ENCODE measurements at places on chromosomes 5 and 9.

GRCh38 chr5:96652769-96653454 lies 9.3 kb upstream of the CAST start:
- DNase-seq: no peak

DNA sequence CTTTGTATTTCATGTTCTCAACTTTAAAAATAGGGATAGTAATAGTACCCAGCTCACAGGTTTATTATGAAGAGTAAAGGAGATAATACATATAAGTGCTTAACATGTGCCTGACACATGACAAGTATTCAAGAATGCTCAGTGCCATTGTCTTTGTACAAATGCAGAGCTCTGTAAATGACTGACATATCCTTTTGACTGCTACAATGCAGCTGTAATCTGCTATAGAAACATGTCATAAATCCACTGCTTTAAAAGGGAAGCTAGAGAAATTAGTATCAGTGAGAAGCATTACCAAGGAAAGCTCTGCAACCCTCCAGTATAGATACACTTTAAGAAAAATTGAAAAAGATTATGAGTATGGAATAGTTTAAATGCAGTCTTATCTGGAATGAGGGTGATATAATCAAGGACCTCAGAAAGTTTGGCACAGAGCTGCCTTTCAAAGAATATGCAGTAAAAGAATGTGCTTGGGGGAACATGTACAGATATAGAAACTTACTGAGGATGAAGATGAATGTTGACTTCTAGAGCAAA lies 17.9 kb downstream of the ERAP1 start:
- no peak for DNase-seq

DNA sequence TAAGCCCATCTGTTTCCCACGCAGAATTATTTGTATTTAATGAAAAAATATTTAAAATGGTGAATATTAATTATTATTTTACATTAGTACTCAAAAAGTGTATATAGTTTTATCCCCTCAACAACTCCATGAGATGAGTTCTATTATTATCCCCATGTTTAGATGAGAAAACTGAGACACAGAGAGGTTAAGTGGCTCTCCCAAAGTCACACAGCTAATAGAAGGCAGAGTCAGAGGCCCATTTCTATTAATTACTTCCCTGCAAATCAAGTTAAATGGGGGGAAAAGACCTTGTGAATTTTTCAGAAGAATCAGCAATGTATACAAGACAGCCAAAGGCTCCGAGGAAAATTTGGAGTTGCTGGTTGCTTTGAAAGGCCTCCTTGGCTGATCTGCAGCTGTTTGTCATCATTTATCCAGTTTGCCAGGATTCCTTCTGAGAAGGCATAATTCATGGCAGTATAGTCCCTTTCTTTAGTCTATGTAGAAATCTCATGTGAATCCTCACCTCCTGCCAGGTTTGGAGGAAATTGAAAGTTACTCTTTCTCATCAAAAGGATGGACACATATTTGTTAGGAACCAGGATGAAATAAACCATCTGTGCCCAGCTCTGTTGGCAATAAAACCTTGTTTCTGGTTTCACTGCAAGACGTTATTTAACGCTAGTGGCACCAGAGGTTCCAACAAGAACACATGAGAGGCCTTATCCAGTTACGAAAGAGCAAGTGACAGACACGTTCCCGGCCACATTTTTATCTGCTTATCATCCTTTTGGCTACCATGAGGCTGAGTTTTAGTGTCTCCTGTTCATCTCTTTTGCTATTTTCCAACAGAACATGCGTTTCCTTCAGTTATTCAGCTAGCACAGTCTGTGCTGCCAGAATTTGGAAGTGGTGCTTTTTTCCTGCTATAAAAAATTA lies 621 bp downstream of the FYB1 start:
- DNase-seq: no peak

GRCh38 chr5:173663352-173664153 lies 47.1 kb upstream of the BOD1 start:
- DNase-seq: no peak

GRCh38 chr5:107937204-107937603 lies 266.5 kb upstream of the EFNA5 start:
- DNase-seq: no peak

- DNase-seq: no peak
These were observed 10.7 kb downstream of the SMAD5 start for GRCh38 chr5:136143312-136143711.

DNA sequence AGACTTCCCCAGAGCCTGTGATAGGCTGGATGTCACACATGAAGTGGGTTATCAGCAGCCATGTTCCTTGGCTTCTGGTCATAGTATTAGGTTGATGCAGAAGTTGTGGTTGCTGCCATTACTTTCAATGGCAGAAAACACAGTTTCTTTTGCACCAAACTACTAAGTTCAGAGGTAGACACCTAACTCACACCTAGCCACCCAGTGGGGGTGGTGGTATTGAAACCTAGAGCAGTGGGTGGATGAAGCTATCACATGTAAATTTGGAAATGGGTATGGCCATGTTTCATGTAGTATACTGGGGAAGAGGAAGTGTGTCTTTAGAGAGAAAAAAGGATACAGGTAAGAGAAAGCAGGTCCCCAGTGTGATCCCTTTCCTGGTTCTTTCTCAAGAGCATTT lies 347.9 kb upstream of the SEMA6A start:
- DNase-seq: no peak

DNA sequence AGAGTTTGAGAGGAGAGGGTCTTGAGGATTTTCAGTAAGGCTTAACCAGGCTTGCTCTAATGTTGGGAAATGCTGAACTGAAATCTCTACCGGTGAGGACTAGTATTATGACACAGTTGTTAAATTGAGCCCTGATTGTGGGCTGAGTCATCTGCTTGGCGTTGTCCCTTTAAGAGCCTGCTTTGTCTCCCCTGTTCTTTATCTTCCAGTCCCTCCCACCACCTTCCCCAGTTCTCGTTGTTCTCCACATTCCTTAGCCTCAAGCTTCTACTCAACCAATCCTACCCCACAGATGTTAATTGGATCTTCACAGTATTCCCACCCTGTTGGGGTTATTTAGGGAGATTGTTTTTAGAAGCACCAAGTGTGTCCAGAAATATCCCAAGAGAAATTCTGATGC lies 57.6 kb downstream of the ANKRD55 start:
- no peak for DNase-seq

DNA sequence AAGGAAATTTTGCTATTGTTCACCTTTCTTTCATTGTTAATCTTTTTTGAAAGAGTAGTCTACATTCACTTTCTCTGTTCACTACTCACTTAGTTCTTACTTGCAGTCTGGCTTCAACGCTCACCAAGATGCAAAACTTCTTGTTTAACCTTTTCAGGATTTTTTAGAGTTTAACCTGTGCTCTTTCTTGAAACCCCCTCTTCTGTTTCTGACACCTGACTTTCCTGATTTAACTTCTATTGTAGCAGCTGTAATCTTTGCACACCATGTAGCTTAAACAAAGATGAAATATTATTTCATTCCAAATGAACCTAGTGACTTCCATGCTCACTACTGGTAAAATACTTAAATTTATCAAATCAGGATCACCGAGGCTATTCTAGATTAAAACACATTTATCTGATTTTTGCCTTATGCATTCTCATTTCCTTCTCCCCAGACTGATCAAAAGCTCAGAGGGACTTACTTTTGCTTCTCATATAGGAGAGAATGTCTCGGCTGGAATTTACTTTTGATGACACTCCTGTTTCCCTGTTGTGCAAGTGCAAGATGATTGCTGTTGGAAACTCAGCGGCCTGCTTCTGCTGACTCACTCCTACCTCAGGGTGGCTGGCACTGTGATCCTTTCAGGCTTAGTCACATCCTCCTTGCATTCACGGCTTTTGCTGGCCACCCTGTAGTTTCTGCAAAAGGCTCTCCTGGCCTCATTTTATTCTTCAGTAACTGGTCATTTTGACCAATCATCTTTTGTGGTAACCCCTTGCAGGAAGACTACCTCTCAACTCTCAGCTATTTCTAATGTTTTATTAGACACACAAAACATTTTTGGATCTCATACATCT lies 109.3 kb upstream of the IFNE start:
- peak; percentile 50 for DNase-seq

DNA sequence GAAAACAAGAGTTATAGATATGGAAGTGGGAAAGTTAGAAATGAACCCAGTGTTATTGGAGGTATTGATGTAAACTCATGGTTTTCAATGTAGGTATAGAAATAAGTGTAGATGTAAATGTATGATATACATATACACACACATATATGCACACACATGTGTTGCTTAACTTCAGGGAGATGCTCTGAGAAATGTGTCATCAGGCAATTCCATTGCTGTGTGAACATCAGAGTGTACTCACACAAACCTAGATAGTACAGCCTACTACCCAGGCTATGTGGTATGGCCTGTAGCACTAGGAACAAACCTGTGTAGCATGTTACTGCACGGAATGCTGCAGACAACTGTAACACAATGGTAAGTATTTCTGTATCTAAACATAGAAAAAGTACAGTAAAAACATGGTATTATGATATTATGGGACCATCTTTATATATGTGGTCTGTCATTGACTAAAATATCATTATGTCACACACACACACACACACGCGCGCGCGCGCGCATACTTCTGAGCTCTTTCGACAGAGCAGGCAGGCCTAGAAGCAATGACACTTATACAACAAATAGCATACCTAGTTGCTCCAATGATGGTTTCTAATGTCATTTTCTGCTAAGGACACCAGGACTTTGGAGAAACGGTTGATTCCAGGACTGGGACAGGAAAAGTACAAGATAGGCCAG lies 86.6 kb downstream of the MACROH2A1 start:
- DNase-seq: no peak

DNA sequence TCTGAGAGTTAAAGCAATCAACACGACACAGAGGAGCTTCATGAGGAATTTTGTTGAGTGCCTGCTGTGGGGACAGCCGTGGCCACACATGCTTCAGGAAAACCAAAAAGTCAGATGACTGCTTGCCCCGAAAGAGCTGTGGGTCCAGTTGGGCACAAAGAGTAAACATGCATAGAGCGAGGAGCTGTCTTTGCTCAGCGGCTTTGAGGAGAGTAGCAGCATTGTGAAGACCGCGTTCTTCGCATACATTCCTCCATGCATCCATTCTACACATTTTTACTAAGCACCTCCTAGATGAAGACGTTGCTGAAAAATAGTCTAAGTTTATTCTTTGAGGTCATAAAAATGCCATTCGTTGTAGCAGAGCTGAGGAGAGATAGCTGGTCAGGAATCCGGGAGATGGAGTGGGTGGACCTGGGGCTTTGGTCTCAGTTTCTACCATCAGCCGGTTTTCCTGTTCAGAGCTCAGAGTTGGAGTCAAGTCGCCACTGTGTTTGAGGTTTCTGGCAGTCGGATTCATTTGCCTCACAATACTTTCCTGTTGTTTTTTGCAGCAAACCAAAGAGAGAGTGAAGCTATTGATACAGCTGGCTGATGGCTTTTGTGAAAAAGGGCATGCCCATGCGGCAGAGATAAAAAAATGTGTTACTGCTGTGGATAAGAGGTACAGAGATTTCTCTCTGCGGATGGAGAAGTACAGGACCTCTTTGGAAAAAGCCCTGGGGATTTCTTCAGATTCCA lies 194.5 kb upstream of the OTULINL start:
- no peak for DNase-seq

DNA sequence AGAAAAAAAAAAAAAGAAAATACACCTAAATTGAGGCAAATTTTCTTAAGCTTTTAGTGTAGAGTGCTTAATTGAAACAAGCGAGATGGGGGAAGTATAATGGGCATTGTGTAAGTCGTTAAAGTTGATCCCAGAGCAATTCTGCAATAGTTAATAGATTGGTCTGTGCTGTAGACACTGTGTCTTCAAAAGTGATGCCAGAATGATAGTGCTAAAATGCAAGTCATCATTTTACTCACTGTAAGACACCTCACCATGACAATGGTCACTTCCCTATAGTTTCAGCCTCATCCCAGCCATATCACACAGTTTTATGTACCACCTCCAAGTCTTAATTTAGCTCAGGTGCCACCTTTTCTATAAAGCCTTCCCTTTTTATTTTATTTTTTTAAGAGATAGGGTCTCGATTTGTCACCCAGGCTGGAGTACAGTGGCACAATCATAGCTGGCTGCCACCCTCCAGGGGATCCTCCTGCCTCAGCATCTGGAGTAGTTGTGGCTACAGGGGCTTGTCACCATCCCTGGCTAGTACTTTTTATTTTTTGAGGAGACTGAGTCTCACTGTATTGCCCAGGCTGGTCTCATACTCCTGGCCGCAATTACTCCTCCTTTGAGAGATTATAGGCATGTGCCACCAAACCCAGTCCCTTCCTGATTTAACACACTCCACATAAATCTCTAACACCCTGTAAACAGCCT lies 6.2 kb downstream of the COX7C start:
- DNase-seq: no peak

GRCh38 chr9:127916720-127917581 lies at the start of gene ST6GALNAC4:
Gene ST6GALNAC4, minus strand, starts transcription at chr9:127917041. Its CDS starts 622 bp downstream, at chr9:127916419.
- DNase-seq: peak; percentile 99

DNA sequence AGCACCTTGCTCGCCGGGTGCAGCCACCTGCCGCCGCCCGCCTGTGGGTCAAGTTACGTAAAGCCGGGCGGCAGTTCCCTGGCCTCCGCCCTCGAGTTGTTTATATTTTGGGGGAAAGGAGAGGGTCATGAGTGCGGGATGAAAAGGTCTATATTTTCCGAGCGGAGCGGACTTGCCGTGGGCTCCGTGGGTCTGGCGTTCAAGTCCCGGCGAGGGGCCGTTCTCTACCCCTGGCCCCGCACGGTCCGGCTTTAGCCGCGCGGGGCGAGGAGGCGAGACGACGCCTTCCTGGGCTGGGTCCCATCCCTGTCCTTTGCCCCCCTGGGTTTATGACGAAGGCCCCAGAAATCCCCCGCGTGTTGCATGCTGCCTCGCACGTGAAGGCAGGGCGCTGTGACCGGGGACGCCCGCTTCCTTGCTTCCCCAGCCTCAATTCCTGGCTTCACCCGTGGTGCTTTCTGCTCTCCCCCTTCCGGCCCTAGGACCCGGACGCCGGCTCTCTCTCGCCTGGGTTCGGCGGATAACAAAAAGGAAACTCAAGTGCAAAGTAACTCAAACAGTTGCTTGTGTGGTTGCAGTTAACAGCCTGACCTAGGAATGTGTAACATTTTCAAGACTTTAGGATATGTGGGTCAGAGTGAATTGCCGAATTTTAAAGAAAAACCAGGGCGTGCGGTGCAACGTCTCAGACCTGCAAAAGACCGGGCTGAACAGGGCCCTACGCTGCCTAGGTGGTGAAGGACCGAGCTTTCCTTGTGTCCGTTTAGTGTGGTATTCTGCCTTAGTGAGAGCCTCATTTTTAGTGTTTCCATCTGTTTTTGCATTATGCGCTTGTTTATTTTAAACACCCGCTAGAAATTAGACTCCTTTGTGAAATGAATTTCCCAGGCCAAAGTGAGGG lies 810 bp downstream of the VPS13A start:
- peak; percentile 39 for DNase-seq

All from stimulated activated CD4-positive, alpha-beta T cell treated with anti-CD3 and anti-CD28 coated beads, Interleukin-4, amount 100 ng/mL, for 48 hours (primary cell).